Brain microvascular endothelial cell (primary cell): ENCODE measurements at places on chromosomes 7 and 10.

DNA sequence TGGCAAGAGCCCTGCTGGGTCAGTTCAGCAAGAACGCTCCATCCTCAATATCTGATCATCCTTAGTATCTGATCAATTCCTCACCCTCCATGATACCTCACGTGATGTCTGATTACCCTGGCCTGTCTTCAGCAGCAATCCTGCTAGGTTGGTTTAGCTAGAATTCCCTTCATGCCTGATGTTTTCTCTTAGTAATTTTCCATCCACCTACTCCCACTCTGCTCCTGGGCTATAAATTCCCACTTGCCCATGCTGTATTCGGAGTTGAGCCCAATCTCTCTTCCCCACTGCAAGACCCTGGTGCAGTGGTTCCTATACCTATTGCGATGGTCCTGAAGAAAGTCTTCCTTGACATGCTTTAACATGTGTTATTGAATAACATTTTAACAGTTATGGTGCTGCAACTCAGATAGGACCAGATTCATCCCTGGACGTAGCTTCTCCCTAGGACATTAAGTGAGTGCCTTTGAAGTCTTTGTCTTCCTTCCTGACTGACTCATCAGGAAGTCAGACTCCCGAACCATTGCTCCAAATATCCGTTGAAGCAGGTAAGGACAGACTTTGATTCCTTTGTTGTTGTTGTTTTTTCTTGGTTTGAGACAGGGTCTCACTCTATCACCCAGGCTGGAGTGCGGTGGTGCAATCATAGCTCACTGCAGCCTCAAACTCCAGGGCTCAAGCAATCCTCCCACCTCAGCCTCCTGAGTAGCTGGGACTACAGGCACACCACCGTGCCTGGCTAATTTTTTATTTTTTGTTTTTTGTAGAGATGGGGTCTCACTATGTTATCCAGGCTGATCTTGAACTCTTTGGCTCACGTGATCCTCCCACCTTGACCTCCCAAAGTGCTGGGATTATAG is 29.4 kb upstream of the CLDN3 start:
- DNase-seq = no peak

- DNase-seq = no peak
These were observed 18.2 kb downstream of the FAM25A start for GRCh38 chr10:87038286-87038717.

GRCh38 chr10:74190494-74190893 is 39.5 kb downstream of the ADK start:
- no peak for DNase-seq

GRCh38 chr7:104074529-104074928 is 85.1 kb upstream of the RELN start:
- DNase-seq = no peak

DNA sequence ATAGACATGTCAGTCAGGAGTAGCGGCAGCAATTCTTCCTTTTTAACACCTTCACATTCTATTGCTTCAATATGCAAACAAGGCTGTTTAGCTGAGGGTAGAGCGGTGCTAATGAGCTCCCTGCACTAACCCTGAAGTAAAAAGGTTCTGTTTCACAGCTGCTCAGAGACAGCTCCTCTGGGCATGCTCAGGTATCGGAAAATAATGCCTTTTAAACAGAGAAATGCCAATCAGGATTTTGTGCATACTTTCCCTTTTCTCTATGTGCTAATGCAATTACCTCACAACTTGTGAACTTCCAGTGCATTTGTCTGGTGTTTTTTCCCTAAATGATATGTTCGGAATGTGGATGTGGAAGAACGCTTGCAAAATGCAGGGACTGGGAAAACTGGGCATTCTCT is 307.7 kb upstream of the FZD8 start:
- DNase-seq = no peak

- no peak for DNase-seq
These were observed 192.2 kb downstream of the CAMK1D start for GRCh38 chr10:12541446-12542067.

- DNase-seq = no peak
These were observed 20.9 kb upstream of the ACSL5 start for GRCh38 chr10:112353046-112353445.
